GM18507 (cell line): ENCODE measurements at places on chromosomes 3 and 15.
A peak's percentile ranks its signal among the peaks of the same experiment; 100 is the strongest.

DNA sequence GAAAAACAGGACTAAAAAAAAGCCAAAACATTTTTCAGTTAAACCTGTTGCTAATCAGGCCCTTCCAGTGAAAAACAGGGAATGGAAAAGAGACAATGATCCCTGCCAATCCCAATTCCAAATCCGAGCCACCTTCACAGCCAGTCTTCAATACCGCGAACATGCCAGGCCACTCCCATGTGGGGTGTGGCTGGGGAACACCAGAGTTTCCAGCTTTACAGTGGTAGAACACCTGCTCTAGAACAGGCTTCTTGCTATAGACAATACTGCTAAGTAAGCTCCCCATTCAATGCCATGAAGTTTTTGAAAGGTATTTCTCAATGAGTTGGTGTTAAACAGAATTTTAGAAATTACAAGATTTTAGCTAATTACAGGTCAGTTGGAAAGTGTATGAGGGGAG, 228.3 kb downstream of the ATP8B4 start:
- no peak for DNase-seq

DNA sequence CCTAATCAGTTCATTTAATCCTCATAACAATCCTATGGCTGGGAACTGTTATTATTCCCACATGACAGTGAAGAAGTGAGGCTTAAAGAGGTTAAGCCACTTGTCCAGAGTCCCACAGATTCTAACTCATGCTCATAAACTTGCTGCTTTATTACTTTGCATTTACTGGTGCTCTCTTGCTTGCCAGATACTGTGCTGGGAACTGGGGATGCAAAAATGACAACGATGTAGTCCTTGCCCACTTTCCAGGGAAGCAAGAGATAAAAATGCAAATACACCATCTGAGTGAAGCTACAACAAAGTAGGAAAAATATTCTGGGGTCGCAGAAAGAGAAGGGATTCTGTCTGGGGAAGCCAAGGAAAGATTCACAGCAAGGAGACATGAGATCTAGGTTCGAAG, 335.0 kb downstream of the VPS13C start:
- no peak for DNase-seq

DNA sequence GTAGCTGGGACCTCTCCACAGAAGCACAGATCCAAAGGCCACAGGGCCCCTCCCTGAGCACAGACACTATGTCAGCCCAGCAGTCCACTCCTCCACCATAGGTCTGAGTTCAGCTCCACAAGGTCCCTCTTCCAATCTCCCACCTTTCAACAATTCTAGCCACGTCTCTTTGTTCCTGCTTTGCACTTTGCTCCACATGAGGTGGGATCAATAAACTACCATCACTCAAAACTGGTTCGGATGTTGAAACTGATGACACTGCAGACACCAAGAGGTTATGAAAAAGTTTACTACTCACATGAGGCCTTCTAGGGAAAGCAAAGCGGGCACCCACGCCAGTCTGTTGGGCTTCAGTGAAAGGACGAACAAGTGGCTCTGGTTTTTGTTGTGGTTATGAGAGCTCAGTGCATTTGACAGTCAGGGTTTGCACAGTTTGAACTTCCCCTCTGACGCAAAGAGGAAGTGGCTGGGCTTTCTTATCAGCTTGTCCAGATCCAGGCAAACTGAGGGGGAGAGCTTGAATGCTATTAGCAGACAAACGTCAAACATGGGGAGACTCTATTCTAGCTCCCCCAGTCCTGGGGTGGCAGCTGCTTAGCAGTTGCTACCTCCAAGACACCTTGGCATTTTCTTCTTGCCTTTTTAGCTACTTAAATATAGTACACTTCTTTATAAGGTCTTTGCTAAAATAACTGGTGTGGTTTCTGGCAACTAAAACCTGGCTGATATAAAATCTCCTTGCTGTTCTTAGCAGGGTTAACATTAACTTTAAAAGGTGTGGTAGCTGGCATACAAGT, 37.8 kb downstream of the ZNF445 start:
- peak; percentile 40 for DNase-seq

DNA sequence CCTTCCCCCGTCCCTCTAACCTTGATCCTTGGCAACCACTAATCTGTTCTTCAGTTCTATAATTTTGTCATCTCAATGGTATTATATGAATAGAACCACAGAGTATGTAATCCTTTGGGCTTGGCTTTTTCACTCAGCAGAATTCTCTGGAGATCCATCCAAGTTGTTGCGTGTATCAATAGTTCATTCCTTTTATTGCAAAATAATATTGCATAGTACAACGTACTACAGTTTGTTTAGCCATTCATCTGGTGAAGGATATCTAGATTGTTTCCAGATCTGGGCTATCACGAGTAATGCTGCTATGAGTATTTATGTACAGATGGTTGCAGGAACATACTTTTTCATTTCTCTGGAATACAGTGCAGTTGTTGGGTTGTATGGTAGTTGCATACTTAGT, 76.2 kb downstream of the PLXNA1 start:
- DNase-seq: no peak

- DNase-seq: no peak
These were observed 559.3 kb upstream of the GRM7 start for GRCh38 chr3:6301626-6302025.

DNA sequence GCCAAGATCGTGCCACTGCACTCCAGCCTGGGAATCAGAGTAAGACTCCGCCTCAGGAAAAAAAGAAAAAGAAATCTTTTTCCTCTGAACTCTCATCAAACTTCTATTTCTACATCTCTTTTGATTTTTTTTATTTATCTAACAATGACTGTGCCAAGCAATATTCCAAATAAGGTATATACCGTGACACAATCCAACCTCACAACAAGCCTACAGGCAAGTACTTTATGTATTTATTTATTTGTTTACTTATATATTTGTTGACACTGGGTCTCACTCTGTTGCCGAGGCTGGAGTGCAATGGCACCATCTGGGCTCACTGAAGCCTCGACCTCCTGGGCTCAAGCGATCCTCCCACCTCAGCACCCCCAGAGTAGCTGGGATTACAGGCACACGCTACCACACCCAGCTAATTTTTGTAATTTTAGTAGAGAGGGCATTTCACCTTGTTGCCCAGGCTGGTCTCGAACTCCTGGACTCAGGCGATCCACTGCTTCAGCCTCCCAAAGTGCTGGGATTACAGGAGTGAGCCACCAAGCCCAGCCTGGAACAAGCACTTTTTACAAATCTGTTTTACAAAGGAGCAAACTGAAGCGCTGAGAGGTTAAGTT, 94.9 kb upstream of the CHD2 start:
- no peak for DNase-seq

DNA sequence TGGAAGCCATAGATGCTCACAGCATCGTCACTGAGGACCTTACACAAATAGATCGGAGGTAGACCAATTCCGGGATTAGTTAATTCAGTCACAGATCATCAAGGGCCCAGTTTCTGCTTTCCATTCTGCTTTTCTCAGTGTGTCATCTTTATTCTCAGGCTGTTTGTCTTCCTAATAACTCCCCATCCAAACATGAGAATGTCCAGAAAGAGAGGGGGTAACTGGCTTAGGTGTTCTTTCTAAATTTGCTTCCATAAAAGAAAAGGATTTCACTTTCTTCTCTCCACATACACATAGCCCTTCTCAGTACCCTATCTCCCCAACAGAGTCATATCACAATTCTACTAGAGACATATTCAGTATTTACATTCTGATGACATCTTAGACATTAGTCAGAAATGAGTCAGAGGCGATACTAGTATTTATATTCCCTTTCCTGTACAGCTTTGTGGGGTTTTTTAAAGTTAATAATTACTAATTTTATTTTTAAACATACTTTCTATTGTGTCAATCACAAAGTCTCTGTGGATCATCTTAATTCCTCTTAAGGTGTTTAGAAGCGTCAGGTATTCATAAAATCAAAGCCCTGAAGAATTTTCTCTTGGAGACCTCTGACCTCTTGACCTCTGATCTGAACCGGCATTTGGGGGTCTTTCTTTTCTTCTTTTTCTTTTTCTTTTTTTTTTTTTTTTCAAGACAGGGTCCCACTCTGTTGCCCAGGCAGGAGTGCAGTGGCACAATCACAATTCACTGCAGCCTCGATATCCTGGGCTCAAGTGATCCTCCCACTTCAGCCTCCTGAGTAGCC, 24.3 kb upstream of the IL12A start:
- DNase-seq: peak; percentile 67
